ENCODE measurements at places on chromosomes 7 and 10.

DNA sequence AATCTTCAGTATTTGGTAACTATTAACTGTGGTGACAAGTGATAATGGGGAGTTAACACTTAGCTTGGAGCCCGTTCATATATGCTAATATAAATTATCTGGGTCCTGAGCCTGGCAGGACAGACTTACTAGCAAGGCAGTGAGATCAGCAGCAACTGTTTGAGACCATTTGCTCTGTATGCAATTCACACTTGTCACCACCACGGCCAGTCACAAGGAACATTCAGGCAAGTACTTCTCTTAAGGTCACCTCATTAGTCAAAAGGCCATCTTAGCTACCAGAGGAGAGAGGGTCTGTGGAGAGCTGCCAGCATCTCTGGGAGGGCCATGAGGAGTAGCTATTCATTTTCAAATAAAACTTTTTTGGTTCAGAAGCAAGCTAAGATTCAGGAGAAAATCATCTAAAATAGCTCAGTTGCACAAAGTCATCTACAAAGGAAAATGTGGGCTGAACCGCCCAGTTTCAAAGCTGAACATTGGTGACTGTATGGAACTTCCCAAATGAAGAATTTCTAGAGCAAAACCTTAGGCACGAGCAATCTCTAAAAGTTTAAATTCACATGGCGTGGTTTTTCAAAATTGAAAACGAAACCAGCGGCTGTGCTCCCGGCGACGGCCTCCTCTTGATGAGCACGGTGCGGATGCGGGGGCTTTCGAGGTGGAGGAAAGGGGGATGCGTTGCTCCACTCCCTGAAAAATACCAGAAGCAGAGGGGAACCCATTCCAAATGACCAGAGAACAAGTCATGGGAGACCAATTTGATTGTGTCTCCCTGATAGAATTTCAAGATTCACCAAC lies 233.5 kb upstream of the MGMT start:
- DNase-seq = no peak

DNA sequence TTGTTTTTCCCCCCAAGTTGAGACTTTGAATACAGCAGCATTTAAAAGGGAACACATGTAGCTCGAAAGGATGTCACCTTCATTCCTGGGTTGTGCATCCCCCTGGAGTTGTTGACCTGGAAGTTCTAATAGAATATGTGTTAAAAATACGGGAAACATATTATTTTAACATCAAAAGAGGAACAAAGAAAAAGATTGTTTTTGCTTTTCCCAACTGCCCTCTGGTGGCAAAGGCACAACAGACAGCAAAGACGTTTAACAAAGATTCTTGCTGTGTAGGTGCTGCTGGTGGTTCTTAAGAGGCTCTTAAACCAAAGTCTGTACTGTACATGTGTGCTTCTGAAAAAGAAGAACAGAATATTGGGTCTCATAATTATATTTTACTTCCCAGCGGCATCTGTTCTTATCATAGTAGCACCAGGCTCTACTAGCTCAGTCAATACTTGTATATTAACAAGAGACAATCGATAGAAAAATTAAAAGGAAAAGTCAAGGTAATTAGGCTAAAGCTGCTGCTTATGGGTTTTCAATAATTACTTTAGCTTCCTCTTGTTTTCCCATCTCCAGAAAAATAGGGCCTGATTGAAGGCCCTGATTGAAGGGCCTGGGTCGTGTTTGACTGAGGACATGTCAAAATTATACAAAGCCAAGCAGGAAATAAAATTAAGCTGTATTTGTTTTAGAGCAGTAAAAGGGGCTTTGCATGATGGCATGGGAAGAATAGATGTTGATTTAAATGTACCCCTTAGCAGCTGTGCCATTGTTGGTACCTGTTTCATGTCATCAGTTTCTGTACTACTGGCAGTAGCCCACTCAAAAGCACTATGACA lies 384.2 kb upstream of the LRGUK start:
- no peak for DNase-seq

GRCh38 chr7:67631476-67631875 lies 634.8 kb downstream of the TYW1 start:
- no peak for DNase-seq

- peak; percentile 31 for DNase-seq
Observed at GRCh38 chr10:93600446-93601145, 439 bp downstream of the RBP4 start.

DNA sequence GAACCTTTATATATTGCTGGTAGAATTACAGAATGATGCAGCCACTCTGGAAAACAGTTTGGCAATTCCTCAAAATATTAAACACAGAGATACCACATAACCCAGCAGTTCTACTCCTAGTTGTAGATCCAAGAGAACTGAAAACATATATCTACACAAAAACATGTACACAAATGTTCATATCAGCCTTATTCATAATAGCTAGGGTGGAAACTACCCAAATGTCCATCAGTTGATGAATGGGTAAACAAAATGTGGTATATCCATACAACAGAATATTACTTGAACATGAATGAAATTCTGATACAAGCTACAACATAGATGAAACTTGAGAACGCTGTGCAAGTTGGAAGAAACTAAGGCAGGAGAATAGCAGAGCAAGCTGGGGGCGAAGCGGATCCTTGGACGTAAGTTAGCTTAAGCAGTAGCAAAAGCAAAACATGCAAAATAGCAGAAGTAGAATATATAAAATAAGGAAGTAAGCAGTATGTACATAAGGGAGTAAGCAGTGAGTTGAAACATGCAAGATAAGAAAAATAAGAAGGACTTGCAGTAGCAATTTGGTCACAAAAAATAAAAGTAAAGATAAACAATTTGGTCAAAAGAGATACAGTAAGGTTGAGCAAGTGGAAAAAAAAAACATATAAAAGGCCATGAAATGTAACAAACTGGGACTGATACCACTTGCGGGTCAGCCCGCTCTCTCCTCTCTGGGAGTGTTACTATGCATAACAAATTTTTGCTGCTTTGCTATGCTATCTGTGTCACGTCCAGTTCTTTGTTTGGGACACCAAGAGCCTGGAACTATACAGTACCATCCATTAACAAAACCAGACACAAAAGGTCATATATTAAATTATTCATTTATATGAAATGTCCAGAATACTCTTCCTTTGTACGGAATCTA lies 18.0 kb upstream of the HILPDA start:
- no peak for DNase-seq

DNA sequence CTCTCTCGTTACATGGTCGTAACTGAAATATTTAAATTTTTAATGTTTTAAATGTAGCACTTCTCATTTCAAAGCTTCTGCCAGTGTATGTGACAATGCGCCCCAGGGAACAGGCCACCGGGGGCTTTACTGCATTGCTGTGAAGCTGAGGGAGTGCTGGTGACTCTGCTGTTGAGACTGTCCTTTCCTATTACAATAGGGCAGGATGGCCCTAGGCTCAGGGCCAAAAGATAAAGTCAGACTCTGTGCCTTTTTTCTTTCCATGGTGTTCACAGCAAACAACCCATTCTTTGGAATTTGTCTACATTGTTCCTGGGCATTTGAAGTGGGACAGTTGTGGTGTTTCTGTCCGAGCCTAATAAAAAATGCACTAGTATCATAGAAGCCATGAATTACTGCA lies 107.3 kb downstream of the GALNT11 start:
- DNase-seq = no peak

GRCh38 chr7:44057849-44058758 lies 7.3 kb downstream of the PGAM2 start:
- no peak for DNase-seq

GRCh38 chr10:30820261-30820991 lies 190.9 kb upstream of the LYZL2 start:
- DNase-seq = no peak

DNA sequence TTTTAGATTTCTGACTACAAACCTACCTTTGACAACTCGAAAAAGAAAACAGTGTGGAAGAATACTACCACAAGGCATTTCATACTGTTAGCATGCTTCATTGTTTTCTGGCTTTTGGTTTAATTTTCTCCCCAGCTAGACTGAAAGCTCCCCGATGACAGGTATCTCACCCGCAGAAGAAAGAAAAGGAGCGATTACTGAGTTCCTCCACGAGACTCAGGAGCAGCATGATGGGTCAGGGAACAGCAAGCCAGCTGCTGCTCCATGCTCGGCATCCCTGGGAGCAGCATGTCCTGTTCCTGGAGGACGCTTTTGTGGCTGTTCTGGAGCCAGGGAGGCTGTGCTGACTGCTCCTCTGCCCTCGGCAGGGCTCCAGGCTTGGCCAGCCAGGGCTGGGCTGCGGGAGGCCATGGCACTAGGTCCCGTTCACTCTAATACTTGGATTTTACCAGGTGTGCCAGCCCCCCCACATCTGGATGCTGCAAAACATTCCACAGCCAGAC lies 133.4 kb downstream of the PRKAG2 start:
- DNase-seq = no peak

DNA sequence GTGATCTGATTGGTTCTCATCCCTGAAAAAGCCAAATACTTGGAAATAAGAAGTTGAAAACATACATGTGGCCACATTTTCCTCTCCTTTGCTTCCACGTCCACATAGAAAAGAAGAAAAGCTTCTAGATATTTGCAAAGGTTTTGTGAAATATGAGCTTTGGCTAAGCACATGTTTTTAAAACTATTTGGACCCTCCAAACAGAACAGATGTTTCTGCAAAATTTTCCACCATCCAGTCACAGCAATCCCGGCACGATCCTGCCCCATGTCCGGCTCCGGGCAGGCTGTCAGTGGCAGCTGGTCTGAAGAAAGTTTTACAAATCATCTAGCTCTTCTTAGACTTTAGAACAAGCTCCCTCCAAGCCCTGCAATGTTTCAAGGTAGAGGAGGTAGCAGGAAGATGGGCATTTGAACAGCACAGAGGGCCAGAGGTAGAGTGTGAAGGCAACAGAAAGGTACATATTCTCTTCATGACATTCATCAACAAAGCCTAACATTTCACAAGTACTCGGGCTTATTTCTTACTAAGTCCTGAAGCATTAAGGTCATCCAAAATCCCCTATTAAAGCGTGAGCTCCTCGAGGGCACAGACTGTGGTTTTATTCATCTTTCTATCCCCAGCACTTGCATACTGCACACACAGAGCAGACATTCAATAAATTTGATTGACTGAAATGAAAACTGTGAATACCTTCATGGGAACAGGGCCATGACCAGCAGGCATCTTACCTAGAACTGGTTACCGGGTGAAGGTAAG lies 110.1 kb downstream of the JAZF1 start:
- DNase-seq = no peak

- DNase-seq = no peak
Observed at GRCh38 chr10:35394411-35394851, 58.1 kb downstream of the CCNY start.

DNA sequence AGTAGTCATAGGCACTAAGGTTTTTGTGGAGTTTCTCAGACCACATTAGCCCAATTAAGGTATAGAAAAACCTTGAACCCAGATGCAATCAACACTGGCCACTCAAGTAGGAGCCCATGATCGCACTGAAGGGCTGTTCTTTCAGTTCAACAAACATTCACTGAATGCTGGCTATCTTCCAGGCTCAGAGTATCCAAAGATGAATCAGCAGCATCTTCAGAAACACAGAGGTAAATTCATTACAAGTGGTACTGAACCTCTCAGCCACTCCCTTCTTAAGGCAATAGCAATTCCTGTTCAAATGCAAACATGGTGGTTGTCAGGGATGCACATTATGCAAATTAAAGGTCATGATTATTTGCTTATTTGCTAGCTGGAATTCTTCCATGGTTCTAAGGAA lies 17.1 kb downstream of the KCNK18 start:
- no peak for DNase-seq

GRCh38 chr7:96241855-96242254 lies 80.0 kb downstream of the SLC25A13 start:
- no peak for DNase-seq

- DNase-seq = no peak
Observed at GRCh38 chr7:115208710-115209560, 287.0 kb downstream of the MDFIC start.

- no peak for DNase-seq
Observed at GRCh38 chr10:80407812-80408241, 524 bp upstream of the PRXL2A start.

DNA sequence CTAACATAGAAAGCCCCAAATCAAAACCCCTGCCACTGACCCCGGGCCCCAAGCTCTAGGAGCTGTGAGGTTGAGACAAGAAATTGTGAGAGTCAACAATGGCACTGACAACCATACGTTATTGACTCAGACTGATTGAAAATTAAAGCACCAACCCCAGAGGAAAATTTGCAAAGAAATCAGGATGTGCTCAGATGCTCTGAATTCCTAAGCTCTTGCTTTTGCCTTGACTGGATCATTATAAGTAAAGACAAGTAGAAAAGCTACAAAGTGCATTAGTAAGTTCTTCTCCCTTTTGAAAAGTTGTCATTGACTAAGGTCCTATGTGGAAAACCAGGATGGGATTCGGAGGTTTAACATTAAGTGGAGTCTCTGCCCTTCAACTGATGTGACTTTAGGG lies 130.2 kb downstream of the SAMD9 start:
- no peak for DNase-seq

DNA sequence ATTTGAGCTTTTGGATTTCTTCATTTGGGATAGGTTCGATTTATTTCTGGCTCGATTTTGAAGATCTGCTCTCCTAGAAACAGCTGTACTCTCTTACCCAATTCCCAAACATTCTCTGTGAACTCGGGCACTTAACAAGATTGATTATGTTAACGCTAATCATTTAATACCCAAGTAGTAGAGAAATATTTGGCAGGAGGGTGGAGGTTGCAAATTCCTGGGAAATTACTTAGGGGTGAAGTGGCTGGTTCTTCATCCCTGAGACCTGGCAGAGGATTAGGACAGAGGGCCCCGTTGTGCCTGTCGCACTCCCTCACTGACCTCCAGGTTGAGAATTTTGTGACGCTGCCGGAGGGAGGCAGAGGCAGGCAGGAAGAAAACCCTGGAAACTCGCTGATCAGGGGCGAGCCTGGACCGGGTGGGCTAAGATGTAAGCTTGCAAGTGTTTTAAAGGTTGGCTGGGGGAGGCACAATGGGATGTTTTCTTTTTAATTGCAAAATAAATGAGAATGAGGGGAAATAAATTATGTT lies 182.6 kb downstream of the TCF7L2 start:
- no peak for DNase-seq

- no peak for DNase-seq
Observed at GRCh38 chr7:18913106-18913505, 204.3 kb downstream of the TWIST1 start.

DNA sequence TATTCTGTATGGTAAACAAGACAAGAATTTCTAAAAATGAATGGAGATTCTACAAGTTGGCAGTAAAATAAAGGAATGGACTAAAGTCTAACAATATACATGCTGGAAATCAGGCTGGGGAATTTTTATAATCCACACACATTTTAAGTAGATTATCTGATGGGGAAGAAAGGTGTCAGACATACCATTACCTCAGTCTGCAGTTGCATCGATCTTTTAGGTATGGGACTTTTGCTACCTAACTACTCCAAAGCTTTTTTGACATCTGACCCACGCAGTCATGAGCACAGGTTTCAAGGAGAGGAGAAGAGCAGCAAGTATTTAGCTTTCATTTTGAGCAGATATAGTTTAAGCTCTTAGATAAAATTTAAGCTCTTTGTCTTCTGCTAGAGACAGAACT lies 113.0 kb downstream of the ZNF438 start:
- no peak for DNase-seq

- no peak for DNase-seq
Observed at GRCh38 chr10:1115607-1115955, 59.4 kb downstream of the WDR37 start.

All from mesothelial cell of epicardium (in vitro differentiated cells).